HuH-7.5 (cell line): ENCODE measurements at places on chromosomes 3 and 15.
A peak's percentile ranks its signal among the peaks of the same experiment; 100 is the strongest.

GRCh38 chr15:101353240-101353639 lies 58.2 kb upstream of the SNRPA1 start:
- no peak for DNase-seq

GRCh38 chr3:171976526-171976925 lies 62.9 kb upstream of the FNDC3B start:
- DNase-seq, result no peak

DNA sequence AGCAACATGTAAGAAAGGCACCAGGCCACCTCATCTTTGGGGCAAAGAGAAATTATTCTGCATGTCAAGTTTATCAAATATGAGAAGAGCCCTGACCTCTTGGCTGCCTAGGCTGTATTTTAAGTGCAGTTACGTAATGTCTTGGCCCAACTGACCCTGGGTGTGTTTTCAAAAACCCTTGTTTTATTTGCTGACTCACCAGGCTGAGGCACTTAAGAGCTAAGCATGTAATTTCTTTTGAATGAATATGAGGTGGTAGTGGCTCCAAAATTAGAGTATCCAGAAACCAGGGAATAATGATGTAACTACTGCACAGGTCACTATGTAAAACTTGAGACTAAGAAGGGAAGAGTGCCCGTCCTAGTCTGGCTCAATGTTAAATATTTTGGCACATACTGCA lies 24.3 kb downstream of the PGPEP1L start:
- DNase-seq, result peak; percentile 55

- no peak for DNase-seq
Measured at GRCh38 chr3:4392992-4393391, 74.1 kb downstream of the SUMF1 start.

- no peak for DNase-seq
Measured at GRCh38 chr3:178005961-178006360, 530.3 kb upstream of the KCNMB2 start.

GRCh38 chr15:100879464-100880138 lies at the start of gene ALDH1A3:
TSS of gene ALDH1A3 (plus strand) at chr15:100879831. CDS start at chr15:100879908, 77 bp downstream.
- DNase-seq, result no peak

DNA sequence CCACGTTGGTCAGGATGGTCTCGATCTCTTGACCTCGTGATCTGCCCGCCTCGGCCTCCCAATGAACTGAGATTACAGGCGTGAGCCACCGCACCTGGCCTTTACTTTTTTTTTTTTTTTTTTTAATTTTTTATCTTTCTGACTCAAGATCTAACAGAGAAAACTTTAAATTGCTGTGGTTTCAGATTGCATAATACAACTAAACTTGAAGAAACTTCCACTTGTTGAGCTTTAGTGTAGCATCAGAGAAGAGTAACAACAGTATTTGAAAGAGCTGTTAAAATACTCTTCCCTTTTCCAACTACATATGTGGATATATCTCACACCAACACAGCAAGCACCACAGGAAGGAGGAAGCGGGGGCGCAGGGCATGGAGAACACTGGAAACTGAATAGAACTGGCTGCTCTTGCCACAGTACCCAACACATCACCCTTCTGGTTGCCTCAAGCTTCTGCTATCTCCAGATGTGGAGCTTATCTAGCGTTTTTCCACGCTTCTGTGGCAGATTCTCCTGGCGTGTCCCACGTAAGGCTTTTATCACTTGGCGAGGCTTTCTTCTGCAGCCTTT lies 45.4 kb downstream of the MAP6D1 start:
- no peak for DNase-seq

DNA sequence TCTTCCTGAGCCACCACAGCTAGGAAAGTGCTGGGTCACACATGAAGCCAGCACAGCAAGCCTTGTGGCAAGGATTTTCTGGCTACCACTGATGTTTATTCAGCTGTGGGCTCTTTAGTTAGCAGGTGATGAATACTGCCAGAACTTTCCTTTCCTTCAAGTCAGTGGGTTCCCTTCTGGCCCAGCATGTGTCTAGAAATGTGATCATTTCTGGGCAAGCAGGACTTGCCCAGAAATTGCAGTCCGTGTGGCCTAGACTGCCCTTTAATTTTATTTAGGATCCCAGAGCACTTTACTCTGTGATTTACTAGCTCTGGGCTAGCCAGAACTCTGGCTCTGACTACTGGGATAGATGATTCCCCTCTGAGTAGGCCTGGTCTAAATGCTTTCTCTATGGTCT lies 397.5 kb downstream of the ZIC4 start:
- no peak for DNase-seq

- no peak for DNase-seq
Measured at GRCh38 chr3:39934696-39935095, 125.3 kb downstream of the MYRIP start.

DNA sequence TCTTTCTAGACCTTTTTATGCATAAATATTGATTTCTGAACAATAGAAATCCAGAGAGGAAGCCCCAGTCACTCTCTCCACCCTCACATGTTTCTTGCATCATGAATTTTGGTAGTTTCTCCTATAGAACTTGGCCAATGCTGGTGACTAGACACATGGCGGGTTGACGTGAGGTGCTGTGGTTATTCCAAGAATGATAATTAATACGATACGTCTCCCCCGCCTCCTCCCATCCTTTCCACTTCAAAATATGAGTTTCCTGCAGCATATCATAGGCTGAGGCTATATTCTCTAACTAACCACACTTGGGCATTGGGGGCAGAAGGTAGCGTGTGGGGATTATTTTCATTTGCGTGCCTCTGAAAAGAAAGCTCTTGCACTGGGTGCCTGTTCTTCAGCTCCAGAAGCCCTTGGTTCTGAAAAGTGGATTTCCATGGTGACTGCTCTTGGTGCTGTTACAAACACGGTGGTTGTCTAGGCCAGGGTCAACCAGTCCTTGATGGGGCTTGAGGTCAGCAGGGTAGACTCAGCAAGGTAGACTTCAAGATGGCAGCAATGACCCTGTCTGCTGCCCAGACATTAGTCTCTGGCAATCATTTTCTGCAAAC lies 5.3 kb downstream of the TNFSF10 start:
- DNase-seq, result no peak

GRCh38 chr3:73601481-73601880 lies 23.3 kb downstream of the PDZRN3 start:
- DNase-seq, result no peak

DNA sequence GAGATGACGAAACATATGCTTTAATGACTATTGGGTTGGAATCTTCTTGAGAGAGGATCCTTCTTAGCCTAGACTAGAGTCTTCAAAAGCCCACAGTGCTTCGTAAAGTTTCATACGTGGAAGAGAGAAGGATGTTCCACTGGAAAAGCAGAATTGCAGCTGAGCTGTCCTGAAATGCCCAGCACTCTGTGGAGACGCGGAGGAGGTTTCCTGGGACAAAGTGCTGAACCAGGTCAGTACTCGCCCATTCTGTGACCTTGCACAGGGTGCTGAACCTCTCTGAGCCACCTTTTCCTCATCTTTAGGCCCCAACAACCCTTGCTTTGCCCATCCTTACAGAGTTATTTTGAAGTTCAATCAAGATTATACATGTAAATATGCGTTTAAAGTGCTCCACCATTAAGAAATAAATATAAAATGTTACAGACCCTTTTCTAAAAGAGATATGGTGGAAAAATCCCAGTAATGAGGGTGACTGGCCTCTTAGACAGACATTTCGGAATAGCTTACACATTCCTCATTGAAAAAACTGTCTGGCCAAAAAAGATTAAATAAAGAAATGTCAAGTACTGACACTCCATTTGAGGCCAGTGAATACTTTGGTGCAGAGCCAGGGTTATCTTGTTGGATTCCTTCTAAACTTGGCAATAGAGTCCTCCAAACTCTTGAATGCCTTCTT lies 4.2 kb upstream of the MAGEF1 start:
- DNase-seq, result no peak

DNA sequence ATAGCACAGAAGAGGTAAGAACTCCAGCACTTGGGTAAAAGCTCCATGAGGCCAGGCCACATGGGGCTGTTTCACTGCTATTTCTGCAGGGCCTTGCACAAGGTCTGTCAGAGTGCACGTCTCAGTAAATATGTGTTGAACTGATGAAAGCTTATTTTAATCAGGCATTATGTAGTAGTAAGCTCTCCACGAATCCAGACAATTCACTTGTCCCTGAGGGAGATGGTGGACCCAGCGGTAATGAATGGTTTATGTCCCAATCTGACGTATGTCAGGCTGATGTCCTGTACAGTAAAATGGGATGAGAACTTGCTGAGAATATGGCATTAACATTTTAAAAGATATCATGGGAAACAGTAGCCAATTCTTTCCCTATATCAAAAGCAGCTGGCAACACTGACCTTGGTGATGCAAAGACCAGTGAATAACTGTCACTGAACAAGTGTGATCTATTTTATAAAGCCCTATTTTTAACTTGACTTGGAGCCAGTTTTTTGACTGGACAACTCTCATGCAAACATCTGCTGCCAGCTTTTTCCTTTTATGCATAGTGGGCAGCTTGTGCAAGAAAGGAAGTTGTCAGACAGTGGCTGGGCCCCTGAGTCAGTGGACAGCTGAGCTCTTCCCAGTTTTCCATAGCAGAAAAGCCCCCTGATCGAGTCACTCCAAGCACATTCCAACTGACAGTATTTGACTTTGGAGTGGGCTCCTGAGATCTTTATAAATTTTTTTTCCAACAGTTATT lies 519.8 kb upstream of the MDFIC2 start:
- DNase-seq, result no peak

- DNase-seq, result no peak
Measured at GRCh38 chr3:133709139-133709750, 36.9 kb upstream of the TF start.

GRCh38 chr3:186869253-186870100 lies 27.0 kb downstream of the ADIPOQ start:
- no peak for DNase-seq

- DNase-seq, result no peak
Measured at GRCh38 chr3:152192050-152192449, 76.7 kb upstream of the MBNL1 start.

GRCh38 chr3:45126730-45127129 lies 19.4 kb downstream of the CDCP1 start:
- no peak for DNase-seq

DNA sequence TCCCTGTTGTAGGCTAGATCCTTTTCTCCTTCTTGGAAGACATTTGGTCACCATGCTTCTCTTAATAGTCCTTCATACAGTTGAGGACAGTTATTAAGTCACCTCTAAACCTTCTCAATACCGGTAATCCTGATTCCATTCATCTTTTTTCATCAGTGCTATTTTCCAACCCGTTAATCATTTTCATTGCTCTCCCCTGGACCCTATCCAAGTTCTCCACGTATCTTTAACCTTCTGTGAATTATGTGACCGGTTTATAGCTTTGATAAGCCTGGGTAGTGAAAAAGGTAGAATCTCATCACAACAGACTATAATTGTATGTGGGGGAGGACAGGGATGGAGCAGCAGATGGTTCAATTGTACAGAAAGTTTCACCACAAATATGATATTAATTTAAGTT lies 168.5 kb downstream of the MECOM start:
- no peak for DNase-seq

- no peak for DNase-seq
Measured at GRCh38 chr3:64327100-64327804, 102.0 kb upstream of the PRICKLE2 start.

DNA sequence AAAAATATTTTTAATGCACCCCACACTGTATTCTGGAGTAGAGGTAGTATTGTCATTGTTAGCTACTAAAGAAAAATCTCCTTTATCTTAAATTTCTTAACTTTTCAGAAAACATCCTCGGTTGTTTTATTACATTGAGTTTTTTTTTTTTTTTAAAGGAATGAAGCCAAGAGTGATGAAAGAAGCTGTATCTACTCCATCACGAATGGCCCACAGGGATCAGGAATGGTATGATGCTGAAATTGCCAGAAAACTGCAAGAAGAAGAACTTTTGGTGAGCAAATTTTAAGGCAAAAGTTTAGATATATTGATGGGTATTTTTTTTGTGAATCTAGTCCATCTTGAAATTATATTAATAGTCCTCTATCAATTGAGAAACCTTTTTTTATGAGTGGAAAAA lies 49.7 kb upstream of the UTS2B start:
- DNase-seq, result no peak

- no peak for DNase-seq
Measured at GRCh38 chr15:36896949-36897348, 203.4 kb downstream of the MEIS2 start.

DNA sequence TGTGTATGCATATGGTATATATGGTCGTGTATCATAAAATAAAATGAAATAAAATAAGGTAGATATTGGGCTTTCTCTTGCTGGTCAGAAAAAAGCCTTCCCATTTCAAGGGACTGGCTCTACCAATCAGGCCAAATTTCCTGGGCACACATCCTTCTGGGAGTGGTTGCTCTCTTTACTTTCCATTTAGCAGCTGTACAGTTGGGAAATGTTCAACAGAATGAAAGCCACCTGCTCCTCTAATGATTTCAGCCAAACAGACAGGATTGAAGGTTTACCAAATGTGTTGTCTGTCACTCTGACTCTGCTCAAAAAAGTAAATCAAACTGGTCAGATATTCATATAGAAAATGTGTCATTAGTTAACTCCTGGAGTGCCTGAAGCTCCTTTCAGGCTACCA lies 380.4 kb downstream of the ROBO2 start:
- DNase-seq, result no peak

- DNase-seq, result no peak
Measured at GRCh38 chr3:194561306-194561974, 71.8 kb downstream of the TMEM44 start.

- DNase-seq, result no peak
Measured at GRCh38 chr3:184659797-184660301, 52.0 kb downstream of the MAGEF1 start.

- peak; percentile 7 for DNase-seq
Measured at GRCh38 chr15:47987908-47988532, 132.8 kb upstream of the SLC24A5 start.

GRCh38 chr3:8760091-8760490 lies 9.3 kb downstream of the OXTR start:
- no peak for DNase-seq

DNA sequence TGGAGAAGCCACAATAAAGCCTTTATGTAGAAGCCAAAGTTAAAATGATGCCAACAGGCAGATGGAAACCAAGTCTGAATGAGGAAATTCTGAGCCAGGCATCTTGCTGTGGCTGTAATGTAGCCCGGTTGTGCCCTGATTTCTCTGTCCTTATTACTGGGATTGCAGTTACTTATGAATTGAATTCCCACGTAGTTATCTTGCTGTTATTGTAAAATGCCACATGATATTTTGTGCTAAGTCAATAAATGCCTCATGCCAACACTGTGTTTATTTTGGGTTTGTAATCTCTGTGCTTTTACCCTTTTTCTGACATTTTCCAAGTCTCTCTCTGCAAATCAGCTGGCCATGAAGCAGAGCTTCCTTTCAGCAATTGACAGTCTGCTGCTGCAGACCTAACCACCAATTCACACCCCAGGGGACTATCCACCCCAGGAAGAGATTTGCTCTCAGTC lies 486.1 kb upstream of the GOLIM4 start:
- no peak for DNase-seq

GRCh38 chr3:2485027-2485375 lies 386.3 kb downstream of the CNTN4 start:
- no peak for DNase-seq

GRCh38 chr3:139694542-139694941 lies 16.8 kb upstream of the NMNAT3 start:
- no peak for DNase-seq

- no peak for DNase-seq
Measured at GRCh38 chr3:128344052-128344735, 122.5 kb downstream of the DNAJB8 start.

GRCh38 chr15:52118969-52119749 lies 6.6 kb upstream of the BCL2L10 start:
- no peak for DNase-seq
